Adipocyte (in vitro differentiated cells): ENCODE measurements at places on chromosomes 3 and 15.

GRCh38 chr3:176765382-176765900, 431.8 kb downstream of the TBL1XR1 start:
- peak; percentile 15 for DNase-seq

GRCh38 chr3:119322021-119322834, 28.0 kb downstream of the ARHGAP31 start:
- peak; percentile 66 for DNase-seq

DNA sequence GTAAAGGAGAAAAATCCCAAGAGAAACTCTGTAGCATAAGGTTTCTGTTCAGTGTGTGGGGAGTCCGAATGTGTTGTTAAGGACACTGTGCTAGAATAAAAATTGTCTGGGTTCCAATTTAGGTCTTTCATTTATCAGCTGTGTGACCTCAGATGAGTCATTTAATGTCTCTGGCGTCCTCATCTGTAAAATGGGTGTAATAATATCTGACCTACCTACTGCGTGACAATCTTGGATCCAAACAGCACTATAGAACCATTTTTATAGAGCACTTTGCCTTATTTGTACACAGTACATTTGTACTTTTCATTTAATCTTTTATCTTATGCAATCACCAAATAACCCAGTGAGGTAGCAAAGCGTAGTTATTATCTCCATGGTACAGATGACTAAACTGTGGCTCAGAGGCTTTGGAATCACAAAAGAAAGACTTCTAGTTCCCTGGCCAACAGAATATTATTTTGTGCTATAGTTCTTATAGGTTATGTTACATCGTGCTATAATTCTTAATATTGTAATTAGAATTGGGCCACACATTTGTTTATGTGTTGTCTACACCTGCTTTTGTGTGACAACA, 46.6 kb upstream of the TNIK start:
- DNase-seq, result peak; percentile 18

DNA sequence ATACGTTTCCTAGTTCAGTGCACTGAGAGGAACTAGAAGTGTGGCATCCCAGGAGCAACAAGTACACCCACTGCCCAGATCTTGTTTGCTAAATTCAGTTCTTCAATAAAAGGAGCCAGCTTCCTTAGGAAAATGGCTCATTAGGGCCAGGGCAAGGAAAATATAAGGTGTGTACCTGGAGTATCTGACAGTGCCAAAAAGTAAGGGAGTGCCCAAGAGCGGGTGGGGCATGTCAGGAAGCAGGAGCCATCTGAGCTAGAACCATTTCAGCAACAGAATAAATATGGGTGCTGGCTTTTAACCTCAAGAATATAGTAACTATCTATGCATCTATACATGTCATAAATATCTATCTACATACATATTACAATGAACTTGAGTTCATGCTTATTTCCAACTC, 44.1 kb downstream of the SLC41A3 start:
- DNase-seq, result no peak

GRCh38 chr3:129855832-129856419, 37.6 kb downstream of the TMCC1 start:
- DNase-seq, result peak; percentile 69
